ENCODE measurements at places on chromosomes 7 and 10. TPM values are rescaled to one million over a fixed set of nuclear protein-coding genes. Genes with fewer than 3 reads are reported as not detected.

GRCh38 chr10:51879238-51879637, 179.8 kb upstream of the CSTF2T start:
- no peak for DNase-seq

DNA sequence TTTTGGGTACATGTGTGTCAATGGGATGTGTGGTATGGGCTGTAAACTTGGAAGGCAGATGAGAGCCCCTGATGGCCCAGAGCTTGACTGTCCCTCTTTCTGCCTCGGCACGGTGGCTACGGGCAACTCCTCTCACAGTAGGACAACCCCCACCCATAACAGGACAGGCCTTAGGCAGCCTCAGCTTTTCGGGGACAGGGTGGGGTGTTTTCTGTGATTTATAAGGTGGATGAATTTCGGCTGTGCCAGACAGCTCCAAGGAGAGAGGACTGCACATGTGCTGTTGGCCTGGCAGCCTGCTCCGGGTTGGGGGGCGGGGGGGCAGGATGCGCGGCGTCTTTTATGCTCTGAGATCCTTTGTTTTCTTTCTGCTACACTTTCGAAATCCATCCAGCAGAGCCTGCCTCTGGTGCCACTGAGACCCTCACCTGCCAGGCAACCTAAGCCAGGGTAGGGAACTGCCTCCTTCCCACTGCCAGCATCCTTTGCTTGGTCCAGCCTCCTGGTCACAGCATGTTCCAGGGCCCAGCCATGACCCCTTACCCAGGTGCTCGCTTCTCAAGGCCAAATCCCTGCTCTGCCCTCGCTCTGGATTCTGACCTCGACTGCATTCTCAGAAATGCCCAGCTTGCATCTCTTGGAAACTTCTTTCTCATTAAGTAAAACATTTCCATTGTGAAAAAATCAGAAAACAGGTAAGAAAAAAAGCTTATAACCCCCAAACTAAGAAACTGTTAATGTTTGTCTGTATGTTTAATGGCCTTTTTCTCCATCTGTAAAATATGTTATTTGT, 15.4 kb upstream of the BTBD16 start:
- DNase-seq = no peak

- DNase-seq = no peak
These were observed 20.6 kb upstream of the RHOBTB1 start for GRCh38 chr10:60964257-60965235.

DNA sequence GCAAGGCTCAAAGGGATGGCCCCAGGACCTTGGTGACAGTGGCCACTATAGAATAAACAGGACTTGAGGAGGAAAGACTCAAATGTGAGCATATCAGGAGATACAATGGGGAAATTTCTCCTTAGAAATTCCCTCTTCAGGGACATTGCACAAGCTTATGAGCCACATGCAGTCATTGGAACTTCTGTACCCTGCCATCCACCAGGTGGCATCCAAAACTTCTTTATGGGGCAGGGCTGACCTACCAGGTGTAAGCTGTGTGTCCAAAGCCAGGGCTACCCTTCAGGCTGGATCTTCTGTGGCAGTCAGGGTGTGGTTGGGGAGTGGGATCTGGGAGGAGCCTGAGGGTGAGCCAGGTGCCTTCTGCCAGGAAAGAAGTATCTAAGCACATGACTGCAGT, 36.6 kb upstream of the LRRC18 start:
- peak; percentile 33 for DNase-seq

DNA sequence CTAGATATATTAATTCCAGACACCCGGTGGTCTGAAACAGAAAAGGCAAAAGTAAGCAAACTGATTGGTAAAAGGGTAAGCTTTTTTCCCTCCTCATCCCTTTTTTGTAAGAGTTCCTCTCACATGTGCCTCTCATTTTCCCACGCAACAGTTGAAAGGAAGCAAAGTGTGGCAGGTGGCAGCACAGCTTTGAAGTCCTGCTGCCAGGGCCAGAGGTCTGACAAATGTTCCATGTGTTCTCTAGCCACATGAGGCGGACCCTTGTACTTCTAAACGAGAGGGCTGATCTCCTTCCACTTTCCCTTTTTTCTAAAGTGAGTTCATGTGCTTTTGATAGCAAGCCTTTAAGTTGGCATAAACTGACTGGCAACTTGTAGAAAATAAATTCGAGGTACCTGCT, 217.5 kb downstream of the POLR1F start:
- DNase-seq = no peak

The CPEB3 gene
- total RNA-seq = 5.9 TPM

The SPOCK2 gene
- 62.9 TPM for total RNA-seq

The VWC2 gene
- 0.15 TPM for total RNA-seq

The PPP1R9A gene
- 16.9 TPM for total RNA-seq
